ENCODE measurements at places on chromosomes 7 and 10. TPM values are rescaled to one million over a fixed set of nuclear protein-coding genes. Genes with fewer than 3 reads are reported as not detected.

DNA sequence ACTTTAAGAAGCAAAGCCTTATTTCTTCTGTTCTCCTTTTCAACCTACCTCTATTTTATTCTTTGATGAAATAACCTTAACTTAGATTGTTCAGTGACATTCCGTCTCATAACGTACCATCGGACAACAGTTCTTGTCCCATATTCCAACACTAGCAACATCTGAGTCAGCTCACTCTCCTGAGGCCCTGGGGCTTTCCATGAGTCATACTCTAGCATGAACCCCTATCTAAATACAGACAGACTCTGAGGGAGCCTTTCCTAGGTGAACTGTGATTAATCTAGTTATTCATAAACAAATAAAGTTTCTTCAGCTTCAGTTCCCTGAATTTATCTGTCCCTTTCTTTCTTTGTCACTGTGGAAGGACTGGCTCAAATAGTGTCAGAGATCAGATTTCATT, 168.7 kb upstream of the LYZL1 start:
- no peak for DNase-seq

DNA sequence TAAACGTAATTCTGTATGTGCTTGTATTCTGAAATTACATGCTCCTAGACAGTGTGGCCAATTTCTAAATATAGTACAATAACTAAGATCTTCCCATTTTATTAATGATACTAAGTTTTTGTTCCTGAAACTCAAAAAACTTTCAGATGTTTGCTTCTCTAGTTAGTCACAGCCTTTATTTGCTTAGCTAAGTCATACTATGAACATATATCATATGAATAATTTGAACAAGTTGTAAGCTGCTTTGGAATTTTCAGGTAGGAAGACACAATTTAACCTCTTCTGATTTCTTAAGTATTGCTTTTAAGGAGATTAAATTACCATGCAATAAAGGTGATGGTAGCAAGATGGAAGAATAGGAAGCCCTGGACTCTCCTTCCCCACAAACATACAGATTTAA, 148.7 kb downstream of the AMPH start:
- no peak for DNase-seq

DNA sequence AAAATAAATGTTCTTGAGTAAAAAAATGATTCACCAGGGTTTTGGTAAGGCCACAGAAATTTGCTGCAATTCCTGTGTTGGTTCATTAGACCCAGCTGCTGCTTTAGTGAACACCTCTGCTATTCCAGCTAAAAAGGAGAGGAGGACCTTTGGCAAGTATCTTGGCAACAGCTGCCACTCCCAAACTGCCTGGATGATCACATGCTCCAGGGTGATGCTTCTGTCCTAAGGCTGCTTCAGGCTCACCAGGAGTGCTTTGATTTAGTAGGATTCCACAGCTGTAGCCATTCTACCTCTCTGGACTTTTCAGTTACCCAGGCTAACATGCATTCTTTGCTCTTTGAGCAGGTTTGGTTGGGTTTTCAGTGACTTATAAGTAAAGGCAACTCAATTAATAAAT, 82.6 kb upstream of the NPVF start:
- DNase-seq = peak; percentile 28

DNA sequence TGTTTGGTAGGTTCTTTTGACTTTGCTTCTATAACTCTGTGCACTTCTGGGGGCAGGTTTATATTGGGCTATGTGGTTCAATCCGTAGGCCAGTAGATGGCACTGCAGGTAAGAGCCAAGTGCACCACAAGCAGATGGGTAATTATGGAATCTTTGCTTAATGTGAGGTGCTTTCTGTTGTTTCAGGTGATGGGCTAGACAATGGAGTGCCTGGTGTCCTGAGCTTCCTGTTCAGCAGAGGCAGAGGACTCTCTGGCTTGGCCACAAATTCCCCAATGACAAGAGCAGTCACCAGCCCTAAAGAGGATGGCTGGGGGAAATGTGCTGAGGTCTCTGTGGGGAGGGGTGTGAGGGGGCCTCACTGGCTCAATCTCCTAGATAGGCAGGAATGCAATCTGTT, 455.0 kb downstream of the CCSER2 start:
- peak; percentile 77 for DNase-seq

The COL13A1 gene
- total RNA-seq = 15.3 TPM

DNA sequence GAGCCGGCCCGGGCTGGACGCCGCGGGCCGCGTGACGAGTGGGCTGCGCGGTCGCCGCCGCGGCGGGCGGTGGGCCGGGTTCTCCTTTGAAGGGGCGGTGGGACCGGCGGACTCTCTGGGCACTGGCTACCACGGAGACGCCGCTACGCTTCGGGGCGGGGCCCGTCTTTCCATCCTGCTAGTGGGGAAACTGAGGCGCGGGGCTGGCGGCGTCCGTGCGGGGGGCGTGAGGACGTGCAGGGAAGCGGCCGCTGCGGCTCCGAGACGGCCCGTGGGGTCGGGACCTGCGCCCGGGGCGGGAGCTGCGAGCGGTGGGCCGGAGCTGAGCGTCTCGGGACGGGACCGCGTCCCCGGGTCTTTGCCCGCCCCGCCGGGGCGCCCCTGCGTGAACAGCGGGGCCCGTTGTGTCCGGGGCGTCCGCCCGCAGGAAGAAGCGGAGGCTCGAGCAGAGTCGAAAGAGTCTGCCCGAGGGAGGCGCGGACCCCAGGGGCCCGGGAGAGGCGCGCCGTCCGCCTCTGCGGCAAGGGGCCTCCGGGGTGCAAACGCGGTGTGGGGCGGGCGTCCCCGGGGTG, 548 bp upstream of the BNIP3 start:
- DNase-seq = no peak

- no peak for DNase-seq
Observed at GRCh38 chr10:70589762-70590654, 12.5 kb downstream of the PRF1 start.

The SLC29A4 gene
- 12.6 TPM for total RNA-seq

The CYP2C8 gene
- total RNA-seq = 3.4 TPM

DNA sequence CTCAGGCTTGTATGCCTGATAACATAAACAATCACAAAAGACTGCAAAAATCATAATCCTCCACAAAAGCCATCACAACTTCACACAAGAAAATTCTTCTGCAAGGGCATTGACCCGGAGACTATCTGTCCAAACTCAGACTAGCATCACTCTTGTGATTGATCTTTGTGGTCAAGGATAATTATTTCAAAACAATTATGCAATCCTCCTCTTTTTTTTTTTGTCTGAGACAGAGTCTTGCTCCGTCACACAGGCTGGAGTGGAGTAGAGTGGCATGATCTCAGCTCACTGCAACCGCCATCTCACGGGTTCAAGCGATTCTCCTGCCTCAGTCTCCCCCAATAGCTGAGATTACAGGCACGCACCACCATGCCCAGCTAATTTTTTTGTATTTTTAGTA, 22.2 kb downstream of the CDNF start:
- DNase-seq = no peak

DNA sequence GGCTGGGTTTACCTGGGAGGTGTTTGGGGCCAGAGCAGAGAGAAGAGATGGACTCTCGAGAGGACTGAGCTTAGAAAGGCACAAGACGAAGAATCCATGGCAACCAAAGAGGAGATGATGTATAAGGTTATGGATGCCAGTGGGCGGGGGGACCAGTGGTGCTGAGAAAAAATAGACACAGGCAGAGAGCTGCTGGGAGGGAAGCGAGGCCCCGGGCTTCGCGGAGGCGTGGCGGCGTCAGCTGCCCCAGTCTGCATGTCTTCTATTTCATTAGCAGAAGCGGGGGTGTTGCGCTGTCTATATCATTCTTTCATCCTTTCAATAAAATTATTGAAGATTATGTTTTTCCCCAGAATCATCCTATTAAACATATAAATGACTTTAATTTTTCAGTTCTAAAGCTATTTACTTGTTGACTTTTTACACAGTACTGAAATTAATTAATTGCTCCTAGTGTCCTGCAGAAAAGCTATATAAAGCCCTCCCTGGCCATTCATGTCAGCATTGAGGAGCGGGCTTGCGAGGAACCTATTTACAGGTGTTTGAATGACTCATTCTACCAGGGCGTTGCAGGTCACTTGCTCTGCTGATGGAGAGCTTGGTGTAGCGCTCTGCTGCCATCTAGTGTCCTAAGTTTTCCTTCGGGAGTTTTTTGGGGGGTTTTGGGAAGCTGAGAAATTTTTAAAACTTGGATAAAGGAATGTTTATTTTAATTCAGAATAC, 42.9 kb upstream of the BHLHA15 start:
- peak; percentile 91 for DNase-seq

The PRKRIP1 gene
- 30.3 TPM for total RNA-seq

DNA sequence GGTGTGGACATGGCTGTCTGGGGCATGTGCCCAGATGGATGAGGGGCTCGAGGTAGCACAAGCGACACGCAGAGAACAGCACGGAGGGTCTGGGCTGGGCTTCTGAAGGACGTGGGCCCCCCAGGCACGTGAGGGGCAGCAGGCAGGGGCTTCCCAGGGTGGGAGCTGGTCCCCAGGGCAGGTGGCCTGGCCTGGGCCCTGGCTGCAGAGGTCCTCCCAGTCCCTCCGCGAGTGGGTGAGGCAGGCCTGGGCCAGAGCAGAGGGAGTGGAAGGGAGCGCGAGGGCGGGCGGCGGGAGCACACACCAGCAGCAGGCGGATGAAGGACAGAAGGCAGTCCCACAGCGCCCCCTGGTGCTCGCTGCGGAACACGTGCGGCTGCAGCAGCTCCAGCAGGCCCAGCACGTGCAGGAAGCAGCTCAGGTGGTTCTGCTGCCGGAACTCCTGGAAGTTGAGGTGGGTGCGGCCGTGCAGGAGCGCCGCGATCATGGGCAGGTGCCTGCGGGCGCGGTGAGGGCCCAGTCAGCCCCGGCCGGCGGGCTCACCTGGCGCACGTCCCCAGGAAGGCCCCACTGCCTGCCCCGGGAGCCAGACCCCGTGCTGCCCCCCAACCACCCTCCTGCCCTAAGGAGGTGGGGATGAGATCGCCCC, 14.7 kb upstream of the MICALL2 start:
- peak; percentile 98 for DNase-seq

- no peak for DNase-seq
Observed at GRCh38 chr10:80485076-80485945, 31.2 kb downstream of the TSPAN14 start.

DNA sequence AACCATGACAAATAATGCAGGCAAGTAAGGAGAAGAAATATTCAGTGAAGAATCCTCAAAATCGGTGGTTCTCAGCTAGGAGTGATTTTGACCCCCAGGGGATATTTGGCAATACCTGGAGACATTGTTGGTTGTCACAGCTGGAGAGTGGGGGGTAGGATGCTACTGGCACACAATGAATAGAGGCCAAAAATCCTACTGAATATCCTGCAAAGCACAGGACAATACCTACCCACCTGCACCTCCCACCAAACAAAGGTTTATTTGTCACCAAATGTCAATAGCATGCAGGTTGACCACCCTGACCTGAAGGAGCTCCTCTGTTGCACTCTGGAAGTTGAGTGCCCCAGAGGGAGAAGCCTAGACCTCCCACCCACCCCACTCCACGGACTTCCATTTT, 1028.6 kb downstream of the CNTNAP2 start:
- peak; percentile 56 for DNase-seq

The PTN gene
- 7.1 TPM for total RNA-seq

DNA sequence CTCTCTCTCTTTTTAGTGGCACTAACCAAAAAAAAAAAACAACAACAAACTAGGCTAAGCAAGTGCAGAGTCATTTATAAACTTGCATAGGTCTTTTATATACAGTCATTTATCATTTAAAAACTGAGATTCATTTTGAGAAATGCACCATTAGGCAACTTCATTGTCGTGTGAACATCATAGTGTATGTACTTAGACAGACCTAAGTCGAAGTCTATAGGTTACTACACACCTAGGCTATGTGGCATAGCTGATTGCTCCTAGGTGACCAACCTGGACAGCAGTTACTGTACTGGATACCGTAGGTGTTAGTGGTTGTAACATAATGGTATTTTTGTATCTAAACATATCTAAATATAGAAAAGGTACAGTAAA, 109.1 kb upstream of the SAMD8 start:
- no peak for DNase-seq

The PPP1R17 gene
- 0.36 TPM for total RNA-seq

GRCh38 chr7:37495574-37496184, 47.0 kb upstream of the ELMO1 start:
- DNase-seq = no peak

DNA sequence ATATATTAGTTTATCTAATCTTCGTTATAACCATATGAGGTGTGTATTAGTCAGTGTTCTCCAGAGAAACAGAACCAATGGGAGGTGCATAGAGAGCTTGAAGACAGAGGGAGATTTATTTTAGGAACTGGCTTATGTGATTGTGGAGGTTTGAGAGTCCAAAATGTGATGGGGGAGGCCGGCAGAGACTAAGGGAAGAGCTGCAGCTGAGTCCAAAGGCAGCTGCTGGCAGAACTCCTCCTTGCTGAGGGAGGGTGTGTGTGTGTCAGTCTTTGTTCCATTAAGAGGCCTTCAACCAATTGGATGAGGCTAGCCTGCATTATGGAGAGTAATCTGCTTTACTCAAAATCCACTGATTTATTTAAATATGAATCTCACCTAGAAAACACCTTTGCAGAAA, 165.1 kb downstream of the SH3PXD2A start:
- no peak for DNase-seq

DNA sequence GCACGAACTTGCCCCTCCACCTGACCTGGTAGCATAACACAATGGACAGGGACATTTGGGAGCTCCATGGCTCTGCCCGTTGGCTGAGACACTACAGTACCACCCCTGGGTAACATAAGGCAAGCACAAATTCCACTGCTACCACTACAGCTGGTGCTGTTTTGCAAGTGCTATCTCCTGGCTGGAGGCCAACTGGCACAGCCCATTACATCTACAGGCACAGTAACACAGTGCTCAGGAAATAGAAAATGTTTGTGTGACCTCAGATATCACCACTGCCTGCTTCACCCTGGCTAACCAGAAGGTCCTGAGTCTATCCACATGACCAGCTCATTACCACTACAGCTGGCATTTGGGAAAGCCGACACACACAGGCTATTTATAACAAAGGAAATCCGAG, 631.1 kb upstream of the MBL2 start:
- DNase-seq = no peak

GRCh38 chr7:119943942-119944600, 328.9 kb upstream of the KCND2 start:
- DNase-seq = no peak

The MEST gene
- 164 TPM for total RNA-seq

GRCh38 chr7:28205506-28205905, 24.9 kb upstream of the JAZF1 start:
- DNase-seq = no peak

- DNase-seq = no peak
Observed at GRCh38 chr10:15824498-15824897, 35.8 kb downstream of the MINDY3 start.

DNA sequence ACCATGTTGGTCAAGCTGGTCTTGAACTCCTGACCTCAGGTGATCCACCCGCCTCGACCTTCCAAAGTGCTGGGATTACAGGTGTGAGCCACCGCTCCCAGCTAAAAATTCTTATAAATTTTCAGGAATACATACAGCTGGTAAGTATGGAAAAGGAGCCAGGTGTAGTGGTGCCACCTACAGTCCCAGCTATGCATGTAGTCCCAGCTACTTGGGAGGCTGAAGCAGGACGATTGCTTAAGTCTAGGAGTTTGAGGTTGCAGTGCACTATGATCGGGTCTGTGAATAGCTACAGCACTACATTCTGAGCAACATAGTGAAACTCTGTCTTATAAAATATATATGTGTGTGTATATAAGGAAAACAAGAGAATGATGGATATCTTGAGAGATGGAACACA, 19.0 kb downstream of the LDB1 start:
- no peak for DNase-seq

The ADAM8 gene
- 4.8 TPM for total RNA-seq

The SLC39A12 gene
- not detected for total RNA-seq

Measured in endodermal cell (in vitro differentiated cells).